ENCODE measurements at places on chromosomes 7 and 10.

- DNase-seq = peak; percentile 38
Observed at GRCh38 chr10:8130973-8131911, 76.8 kb downstream of the GATA3 start.

GRCh38 chr10:128994598-128995143, 472.4 kb upstream of the MGMT start:
- DNase-seq = no peak

DNA sequence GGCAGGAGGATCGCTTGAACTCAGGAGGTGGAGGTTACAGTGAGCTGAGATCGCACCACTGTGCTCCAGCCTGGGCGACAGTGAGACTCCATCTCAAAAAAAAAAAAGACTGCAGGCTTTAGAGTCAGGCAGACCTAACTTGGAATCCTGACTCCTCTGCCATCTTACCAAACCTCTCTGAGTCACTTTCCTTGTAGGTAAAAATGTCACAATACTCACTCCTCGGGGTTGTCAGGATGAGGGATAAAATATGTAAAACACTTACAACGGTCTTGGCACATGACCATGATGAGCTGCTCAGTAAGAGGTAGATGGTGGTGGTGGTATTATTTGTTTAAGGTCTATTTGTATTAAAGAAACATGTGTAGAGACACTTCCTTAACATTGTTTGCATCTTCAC, 154.1 kb upstream of the PDE1C start:
- no peak for DNase-seq

GRCh38 chr10:58885686-58886345, 290.6 kb upstream of the PHYHIPL start:
- DNase-seq = no peak

GRCh38 chr7:134995239-134996096, 9.2 kb downstream of the AGBL3 start:
- no peak for DNase-seq
